Caki2 (cell line): ENCODE measurements at places on chromosomes 2 and 18. TPM values are rescaled to one million over a fixed set of nuclear protein-coding genes. Genes with fewer than 3 reads are reported as not detected.

- DNase-seq: no peak
These were observed 1399.1 kb upstream of the PIK3C3 start for GRCh38 chr18:40555914-40556313.

DNA sequence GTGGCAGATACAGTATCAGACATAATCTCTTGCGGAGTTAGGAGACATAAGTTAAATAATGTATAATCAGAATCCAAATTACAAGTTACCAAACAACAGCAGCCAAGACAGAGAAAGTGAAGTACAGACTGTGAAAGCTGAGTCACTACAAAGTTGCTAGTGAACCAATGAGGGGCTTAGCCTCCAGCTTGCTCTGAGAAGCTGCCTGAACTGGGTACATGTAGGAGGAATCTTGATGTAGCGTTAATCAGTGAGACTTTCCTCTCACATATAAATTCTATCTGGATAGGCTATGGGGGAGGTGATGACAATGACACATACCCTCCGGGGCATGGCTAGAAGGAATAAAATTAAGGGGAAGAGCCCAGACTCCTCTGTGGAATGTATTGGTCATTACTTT, 1234.3 kb upstream of the DDX18 start:
- no peak for DNase-seq

- DNase-seq: no peak
These were observed 117.4 kb downstream of the FMNL2 start for GRCh38 chr2:152452256-152452973.

GRCh38 chr2:242044313-242044590, 174.7 kb downstream of the RTP5 start:
- no peak for DNase-seq

- DNase-seq: no peak
These were observed 557.6 kb downstream of the CBLN2 start for GRCh38 chr18:71986351-71987050.

- no peak for DNase-seq
These were observed 53.3 kb upstream of the TTN start for GRCh38 chr2:178860551-178860950.

GRCh38 chr2:143162997-143163396, 33.8 kb downstream of the ARHGAP15 start:
- DNase-seq: no peak

- DNase-seq: no peak
These were observed 285.3 kb downstream of the GRB14 start for GRCh38 chr2:164335947-164336346.

- peak; percentile 21 for DNase-seq
These were observed 109.9 kb upstream of the CD302 start for GRCh38 chr2:159907909-159908308.

DNA sequence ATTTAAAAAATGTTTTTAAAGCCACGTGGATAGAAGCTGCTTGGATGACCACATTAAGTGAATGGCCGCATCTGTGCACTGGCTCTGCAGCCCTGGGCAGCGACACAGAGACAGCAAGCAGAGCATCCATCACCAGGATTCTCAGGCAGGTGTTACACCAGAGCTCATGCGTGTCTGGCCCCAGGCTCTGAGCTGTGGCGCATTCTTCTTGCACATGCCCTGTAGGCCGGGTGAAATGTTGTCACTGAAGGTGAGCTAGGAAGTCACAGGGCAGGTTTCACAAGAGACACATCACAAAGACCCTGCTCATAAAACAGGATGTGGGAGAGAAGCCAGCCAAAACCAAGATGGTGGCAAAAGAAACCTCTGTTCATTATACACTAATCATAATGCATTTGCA, 8.4 kb upstream of the PXDN start:
- no peak for DNase-seq

DNA sequence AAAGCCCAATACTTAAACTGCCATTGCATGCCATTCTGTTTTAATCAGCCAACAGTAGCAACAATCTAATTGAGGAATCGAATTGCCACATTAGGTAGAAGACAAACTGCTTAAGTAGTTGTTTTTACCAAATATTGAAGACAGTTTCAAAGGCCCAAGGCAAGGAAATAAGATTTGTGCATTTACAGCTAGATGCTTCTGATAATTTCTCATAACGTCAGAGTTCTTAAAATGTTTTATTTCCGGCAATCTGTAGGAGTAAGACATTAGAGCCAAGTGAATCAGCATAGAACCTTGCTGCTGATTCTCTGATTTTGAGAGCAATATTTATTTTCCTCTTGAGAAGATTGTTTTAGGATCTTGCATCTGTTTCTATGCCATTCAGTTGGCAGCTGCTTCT, 174.3 kb downstream of the RBM43 start:
- no peak for DNase-seq

- DNase-seq: no peak
These were observed 1.0 kb upstream of the PMAIP1 start for GRCh38 chr18:59898609-59899297.

The IL1R2 gene
- 0.78 and 3.2 TPM in 2 replicates for total RNA-seq

The ONECUT2 gene
- total RNA-seq: 0.03 and 0.44 TPM in 2 replicates

The SERPINB5 gene
- total RNA-seq: 40.1 and 44.9 TPM in 2 replicates

The PDE6D gene
- total RNA-seq: 44.9 and 45.4 TPM in 2 replicates
